RWPE1 (cell line): ENCODE measurements at places on chromosomes 1 and 21.

- DNase-seq: peak; percentile 16
These were observed 18.9 kb downstream of the NPR1 start for GRCh38 chr1:153697191-153698019.

DNA sequence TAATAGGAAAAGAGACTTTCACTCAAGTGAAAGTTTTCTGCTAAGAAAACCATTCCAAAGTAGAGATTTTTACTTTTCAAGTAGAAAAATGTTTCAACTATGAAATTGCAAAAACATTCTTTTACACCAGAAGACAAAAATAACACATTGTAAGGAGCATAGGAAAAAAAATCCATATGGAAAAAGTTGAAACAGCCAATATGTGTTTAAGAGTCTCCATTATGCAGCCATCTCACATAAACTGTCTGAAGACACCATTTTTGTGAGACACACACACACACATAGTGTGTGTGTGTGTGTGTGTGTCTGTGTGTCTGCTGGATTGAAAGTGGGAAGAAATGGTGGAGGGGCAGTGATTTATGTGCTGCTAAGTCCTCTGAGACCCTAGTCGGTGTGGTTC lies 162.1 kb downstream of the HHAT start:
- no peak for DNase-seq

DNA sequence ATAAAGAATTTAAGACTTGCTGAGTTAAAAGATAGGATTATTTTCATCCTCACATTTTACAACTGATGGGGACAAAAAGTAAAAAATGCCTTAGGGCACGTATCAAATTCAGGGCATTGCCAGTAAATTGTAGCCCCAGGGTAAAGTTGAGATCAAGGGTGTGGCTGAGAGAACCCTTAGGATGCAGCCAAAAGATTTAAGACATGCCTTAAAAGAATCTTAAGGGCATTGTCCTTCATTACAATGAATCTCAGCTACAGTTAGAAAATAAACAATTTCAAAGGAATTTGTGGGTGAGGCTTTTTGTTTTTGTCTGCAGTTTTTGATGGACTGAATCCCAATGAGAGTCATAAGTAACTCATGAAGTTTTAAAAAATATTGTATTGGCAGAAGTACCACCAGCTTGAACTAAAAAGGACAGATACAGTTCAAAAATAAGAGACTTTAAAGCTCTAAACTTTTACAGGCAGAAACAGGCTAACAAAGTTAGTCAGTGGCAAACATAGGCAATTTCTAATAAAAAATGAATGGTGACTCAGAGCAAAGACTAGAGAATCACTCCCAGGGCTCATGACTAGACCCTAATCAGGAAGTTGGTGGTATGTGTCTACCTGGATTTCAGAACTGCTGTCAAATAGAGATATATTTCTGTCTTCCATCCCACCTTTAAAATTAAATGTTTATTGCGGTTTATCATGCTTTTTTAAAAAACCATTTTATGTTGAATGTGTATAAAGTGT lies 165.1 kb upstream of the SNX7 start:
- peak; percentile 12 for DNase-seq

- DNase-seq: no peak
These were observed 17.4 kb upstream of the HNRNPU start for GRCh38 chr1:244881552-244882280.

GRCh38 chr1:192973988-192974387 lies 85.2 kb downstream of the UCHL5 start:
- peak; percentile 72 for DNase-seq

GRCh38 chr1:31203215-31203614 lies 36.5 kb downstream of the NKAIN1 start:
- no peak for DNase-seq

GRCh38 chr1:153374071-153374470 lies 1.4 kb downstream of the S100A12 start:
- no peak for DNase-seq
